NCI-H460 (cell line): ENCODE measurements at places on chromosomes 3 and 15. TPM values are rescaled to one million over a fixed set of nuclear protein-coding genes. Genes with fewer than 3 reads are reported as not detected.

GRCh38 chr15:77642793-77643430 lies 10.2 kb upstream of the LINGO1 start:
- DNase-seq, result no peak

GRCh38 chr3:42608581-42608980 lies 8.1 kb downstream of the NKTR start:
- no peak for DNase-seq

GRCh38 chr3:4754180-4755086 lies 224.8 kb upstream of the BHLHE40 start:
- no peak for DNase-seq

DNA sequence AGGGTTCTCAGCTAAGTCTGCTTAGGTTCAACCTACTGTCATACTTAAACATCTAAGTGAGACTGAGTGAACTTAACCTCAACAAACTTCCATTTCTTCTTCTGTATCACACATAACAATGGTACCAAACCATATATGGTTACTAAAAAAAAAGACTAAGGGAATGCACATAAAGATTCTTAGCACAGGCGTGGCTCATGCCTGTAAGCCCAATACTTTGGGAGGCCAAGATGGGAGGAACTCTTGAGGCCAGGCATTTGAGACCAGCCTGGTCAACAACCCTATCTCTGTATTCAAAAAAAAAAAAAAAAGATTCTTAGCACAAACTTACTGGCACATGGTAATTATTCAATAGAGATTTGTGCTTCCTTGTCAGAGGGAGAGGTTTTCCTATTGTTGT lies 57.9 kb downstream of the ACAP2 start:
- DNase-seq, result no peak

- DNase-seq, result no peak
Observed at GRCh38 chr15:37078566-37078965, 21.8 kb downstream of the MEIS2 start.

- DNase-seq, result no peak
Observed at GRCh38 chr3:11300970-11301369, 28.8 kb downstream of the ATG7 start.

GRCh38 chr15:67172172-67172571 lies 82.3 kb downstream of the AAGAB start:
- no peak for DNase-seq

GRCh38 chr3:177144922-177145321 lies 52.4 kb downstream of the TBL1XR1 start:
- no peak for DNase-seq

DNA sequence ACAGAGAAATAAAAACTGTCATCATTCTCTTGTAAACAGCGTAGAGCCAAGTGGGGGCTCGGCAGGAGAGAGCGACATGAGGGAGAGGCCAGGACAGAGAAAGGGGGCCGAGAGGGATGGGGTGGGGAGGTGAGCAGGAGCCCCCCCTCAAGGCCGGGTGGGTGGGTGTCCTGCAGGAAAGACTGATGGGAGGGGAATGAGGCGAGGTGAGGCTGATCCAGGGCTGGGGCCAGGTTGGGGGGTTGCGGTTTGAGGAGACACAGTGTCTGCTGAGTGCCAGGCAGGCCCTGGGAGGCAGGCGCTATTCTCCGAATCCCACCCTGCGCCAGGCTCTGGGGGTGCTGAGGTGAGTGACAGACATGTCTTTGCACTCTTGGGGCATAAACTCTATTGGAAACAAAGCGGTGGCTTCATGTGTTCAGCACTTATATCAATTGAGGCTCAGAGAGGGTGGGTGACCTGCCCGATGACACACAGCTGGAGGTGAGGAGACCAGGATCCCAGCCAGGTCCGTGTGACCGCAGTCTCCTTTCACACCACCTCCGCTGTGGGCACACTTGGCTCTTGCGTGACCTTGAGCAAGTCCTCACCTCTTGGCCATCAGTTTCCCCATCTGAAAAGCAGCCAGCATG lies 19.6 kb upstream of the CSPG4 start:
- DNase-seq, result no peak

GRCh38 chr3:52046186-52046901 lies 10.0 kb downstream of the DUSP7 start:
- DNase-seq, result peak; percentile 93

- no peak for DNase-seq
Observed at GRCh38 chr3:159865041-159865579, 123.5 kb upstream of the IL12A start.

HES1 gene
- total RNA-seq, result 14.4 and 17.7 TPM in 2 replicates

CISH gene
- 0.20 and 0.40 TPM in 2 replicates for total RNA-seq

LYSMD2 gene
- total RNA-seq, result 22.5 and 23.5 TPM in 2 replicates

KLF13 gene
- total RNA-seq, result 71.4 and 75.0 TPM in 2 replicates

FETUB gene
- total RNA-seq, result not detected in 2 replicates

EFCC1 gene
- total RNA-seq, result not detected in 2 replicates
